ENCODE measurements at places on chromosomes 4 and X.

GRCh38 chr4:183816882-183817509 lies 88.1 kb upstream of the STOX2 start:
- no peak for DNase-seq

- DNase-seq: no peak
Observed at GRCh38 chr4:88803600-88804096, 106.0 kb upstream of the NAP1L5 start.

DNA sequence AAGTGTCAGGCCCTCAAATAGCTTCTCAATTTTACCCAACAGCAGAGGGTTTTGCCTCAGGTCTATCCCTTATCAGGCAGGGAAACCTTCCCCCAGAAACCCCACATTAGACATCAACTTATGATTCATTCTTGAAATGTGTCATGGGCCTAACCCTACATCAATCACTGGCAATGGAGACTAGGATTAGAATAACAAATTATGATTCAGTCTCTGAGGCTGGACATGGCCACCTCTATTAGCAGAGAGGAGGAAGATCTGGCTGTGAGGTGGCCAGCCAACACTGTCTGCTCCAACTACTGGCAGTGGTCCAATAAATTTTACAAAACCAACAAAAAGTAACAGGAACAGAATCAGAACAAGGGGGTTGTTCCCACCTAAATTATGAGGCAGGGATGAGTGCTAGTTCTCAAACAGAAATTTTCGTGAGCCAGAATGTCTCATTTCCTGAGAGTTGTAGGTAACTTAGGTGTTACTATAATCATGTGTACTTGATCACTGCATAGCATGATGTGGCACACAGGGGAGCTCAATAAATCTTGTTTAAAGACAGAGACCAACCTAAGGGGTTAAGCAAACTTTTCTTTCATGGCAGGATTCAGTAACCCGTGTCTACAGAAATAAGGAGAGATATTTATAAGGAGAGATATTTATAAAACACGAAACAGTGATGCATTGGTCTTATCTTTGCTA lies 126.8 kb downstream of the NFKB1 start:
- no peak for DNase-seq

DNA sequence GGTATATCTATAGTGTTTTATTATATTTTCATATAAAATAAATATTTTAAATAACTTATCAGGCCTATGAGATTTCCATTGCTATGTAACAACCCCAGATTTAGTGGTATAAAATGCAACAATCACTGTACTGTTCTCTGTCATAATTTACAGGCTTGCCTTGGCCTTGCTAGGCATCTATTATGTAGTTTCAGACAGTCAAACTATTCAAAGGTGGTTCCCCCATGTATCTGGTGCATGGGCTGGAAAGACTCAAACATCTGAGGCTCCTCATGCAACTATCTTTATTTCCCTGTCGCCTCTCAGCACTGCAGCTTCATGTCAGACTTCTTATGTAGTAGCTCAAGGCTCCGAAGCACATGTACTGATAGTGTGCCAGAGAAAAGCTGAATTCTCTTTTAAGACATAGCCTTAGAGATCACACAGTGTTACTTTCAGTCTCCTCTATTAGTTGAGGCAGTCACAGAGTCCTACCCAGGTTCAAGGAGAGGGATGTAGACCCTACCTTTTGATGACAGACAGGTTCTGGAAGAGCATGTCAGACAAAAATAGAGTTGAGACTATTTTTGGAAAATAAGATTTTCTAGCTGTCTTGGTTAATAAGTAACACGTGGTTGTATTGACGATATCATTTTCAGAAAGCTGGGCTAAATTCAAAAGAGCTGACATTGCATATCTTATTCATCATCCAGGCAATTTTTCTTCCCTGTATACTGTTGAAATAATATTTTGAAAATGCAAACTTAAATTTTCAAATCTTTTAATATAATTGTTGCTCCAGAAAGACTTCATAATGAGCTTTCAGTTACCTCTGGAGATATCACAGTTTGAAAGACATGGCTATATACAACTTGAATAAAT lies 19.4 kb downstream of the MTTP start:
- no peak for DNase-seq

DNA sequence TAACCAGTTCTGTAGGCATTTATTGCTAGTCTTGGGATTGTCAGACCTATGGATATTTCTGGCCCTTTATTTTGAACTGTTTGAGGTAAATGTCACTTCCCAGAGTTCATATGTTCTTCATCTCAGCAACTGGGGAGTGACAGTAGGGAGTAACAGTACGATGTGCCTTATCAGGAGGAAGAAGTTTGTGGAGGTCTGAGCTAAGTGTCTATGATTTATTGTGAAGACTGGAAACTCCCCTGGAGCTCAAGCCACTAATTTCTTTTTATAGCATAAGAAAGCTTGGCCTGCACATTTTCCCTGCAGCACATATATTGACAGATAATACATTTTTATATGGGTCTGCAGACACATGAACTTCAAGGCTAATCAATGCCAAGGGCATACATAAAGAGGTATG lies 383.8 kb downstream of the GRXCR1 start:
- DNase-seq: no peak

DNA sequence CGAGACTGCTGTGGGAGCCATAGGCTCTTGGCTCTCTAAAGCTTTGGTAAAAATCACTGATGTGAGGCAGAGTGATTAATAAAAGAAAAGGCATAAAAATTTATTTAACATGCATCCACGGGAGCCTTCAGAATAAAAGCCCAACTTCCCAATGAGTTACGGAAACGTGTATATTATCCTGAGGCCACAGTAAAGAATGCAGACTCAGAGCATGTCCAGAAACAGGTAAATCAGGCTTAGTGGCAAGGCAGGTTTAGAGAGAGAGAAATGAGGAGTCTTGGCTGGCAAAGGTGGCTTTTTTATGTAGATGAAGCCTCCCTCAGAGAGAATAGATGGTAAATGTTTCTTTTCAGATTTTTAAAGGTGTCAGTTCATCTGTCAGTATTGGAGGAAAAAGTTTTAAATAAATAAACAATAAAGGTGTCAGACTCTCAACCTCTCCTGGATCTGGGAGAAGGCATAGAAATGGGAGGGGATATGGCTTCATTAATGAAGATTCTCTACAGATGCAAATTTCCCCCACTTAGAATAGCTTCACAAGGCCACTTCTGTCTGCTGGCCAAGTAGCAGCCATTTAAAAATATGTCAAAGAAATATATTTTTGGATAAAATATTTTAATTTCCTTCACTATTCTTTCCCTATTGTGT lies 24.0 kb downstream of the C4orf51 start:
- no peak for DNase-seq

DNA sequence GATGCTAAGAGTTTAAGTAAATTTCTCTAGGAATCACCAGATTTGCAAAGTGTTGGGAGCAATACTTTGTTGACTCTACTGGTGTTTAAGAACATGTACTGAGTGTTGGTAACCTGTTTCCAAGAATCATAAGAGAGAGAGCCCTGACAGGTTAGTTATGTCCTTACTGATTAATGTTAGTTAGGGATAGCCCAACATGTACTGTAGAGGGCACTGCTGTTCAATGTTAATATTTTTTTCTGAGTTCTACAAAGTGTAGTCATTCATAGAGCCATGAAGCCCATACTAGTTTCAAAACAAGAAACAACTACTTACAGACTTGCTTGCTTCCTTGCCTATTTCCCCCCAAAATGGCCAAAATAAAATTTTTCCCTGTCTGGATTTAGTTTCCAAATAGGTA lies 11.9 kb downstream of the TMPRSS11D start:
- DNase-seq: no peak

GRCh38 chr4:3322059-3322550 lies 29.3 kb downstream of the RGS12 start:
- no peak for DNase-seq

- no peak for DNase-seq
Observed at GRCh38 chrX:20378233-20378920, 111.7 kb upstream of the RPS6KA3 start.

DNA sequence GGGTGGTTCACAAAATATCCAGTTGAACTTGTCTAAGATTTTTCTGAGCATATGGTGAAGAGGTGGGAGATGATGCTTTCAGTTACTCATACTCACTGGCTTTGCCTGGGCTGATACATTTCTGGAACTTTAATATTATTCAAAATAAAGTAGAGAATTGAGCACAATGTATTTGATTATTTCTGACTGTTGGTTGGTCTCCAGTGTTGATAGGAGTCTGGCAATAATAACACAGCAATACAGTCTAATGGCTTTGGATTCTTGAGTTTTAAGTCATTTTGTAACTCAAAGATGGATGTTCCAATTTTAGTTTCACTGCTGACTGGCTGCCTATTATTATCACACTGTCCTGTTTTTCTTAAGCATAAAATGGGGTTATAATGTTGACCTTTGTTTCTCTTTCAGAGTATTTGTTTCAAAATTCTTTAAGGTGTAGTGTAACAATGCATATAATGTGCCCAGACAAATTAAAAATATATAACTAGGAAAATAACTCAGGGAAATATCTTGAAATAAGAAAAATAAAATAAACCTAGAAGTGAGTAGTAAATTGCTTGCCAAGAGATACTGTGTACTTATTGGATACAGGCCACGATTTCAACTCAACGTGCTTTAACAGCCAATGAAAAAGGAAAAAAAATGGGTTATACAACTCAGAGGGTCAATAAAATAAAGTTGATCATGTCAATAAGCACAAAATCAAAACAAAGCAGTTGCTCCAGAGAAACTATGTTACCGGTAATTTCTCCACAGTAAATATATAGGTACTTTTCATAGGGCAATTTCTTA lies 99.0 kb downstream of the ARSJ start:
- DNase-seq: no peak

GRCh38 chr4:76692761-76693160 lies 205.2 kb downstream of the SOWAHB start:
- no peak for DNase-seq

DNA sequence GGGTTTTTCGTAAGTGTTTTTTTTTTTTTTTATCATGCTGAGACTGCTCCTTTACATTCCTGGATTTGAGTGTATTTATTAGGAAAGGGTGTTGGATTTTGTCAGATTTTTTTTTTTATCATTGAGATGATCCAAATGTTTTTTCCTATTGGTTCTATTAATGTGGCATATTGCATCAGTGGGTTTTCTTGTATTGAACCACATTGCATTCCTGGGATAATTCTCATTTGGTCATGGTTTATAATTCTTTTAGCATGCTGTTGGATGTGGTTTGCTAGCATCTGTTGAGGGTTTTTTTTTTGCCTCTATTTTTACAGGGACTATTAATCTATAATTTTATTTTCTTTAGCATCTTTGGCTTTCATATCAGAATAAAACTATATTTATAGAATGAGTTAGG lies 28.8 kb downstream of the COL4A5 start:
- DNase-seq: no peak

GRCh38 chr4:37540486-37540885 lies 145.7 kb downstream of the RELL1 start:
- no peak for DNase-seq

Measured in stimulated activated CD8-positive, alpha-beta memory T cell treated with anti-CD3 and anti-CD28 coated beads, Interleukin-15, amount 100 ng/mL, for 4 hours (primary cell).